NCI-H82 (cell line): ENCODE measurements at places on chromosomes 12 and 14.
A peak's percentile ranks its signal among the peaks of the same experiment; 100 is the strongest.

DNA sequence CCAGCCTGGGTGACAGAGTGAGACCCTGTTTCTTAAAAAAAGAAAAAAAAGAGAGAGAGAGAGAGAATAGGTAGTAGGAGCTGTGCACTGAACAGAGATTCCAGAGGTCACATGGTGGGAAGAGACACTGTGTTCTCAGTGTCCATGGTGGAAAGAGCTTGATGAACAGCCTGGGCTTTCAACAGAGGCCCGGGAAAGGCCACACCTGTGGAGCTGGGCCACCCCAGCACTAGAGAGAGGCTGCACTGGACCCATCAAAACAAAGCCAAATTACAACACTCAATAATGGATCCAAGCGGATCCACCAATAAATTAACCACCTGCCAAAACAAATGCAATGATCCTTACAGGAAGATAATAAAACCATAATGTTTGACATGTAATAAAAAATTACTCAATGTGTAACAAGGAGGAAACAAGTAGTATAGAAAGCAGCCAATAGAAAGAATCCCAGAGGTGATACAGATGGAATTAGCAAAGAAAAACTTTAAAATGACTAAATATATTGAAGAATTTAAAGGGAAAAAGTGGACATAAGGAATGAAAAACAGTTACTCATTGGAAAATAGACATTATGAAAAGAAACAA is 44.8 kb upstream of the BCL2L14 start:
- no peak for DNase-seq

- DNase-seq: no peak
These were observed 294.7 kb downstream of the TTC6 start for GRCh38 chr14:37890095-37890494.

- no peak for DNase-seq
These were observed 7.4 kb downstream of the MOK start for GRCh38 chr14:102297436-102298170.

- peak; percentile 1 for DNase-seq
These were observed 1.9 kb downstream of the IFNG-AS1 start for GRCh38 chr12:67991158-67991557.

DNA sequence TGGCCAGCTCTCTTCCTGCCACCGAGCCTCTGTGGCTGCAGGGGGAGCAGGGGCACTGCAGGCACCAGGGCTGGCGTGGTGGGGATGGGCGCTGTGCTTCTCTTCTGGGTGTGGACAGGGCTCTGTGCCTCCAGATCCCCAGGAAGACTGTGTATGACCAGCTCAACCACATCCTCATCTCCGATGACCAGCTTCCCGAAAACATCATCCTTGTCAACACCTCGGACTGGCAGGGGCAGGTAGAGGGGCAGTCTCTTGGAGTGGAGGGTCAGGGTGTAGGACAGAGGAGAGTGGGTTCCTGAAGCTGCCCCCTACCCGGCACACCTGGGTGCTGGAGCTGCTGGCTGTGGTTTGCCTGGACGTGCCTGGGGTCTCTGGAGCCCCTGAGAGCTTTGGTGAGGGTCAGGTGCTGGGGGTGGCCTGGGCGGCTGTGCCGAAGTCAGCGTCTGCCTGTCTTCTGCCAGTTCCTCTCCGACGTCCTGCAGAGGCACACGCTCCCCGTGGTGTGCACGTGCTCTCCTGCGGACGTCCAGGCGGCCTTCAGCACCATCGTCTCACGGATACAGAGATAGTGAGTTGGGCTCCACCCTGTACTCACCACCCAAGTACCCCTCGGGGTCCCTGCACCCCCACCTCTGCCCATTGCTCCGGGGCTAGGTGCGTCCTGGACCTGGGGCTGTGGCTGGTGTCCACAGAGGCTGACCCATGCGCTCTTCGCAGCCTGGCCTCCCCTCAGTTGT is 15.8 kb upstream of the TEX22 start:
- DNase-seq: no peak

DNA sequence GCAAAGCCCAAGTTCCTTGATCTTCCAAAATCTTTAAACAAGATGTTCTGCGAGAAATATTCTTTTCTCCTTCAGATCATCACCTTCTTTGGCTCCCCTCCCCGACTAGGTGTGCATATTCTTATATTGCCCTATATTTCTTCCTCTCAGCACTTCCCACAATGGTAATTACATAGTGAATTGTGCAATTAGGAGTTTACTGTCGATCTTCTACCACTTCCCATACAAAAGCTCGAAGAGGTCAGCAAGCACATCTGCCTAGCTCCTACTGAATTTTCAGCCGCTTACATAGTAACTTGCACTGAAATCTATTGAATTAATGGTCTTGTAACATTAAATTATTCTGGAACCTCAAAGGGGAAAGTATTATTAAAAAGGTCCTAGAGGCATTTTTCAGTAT is 16.7 kb downstream of the OSBPL8 start:
- DNase-seq: no peak

GRCh38 chr12:22377731-22378496 is 43.4 kb upstream of the ST8SIA1 start:
- no peak for DNase-seq

DNA sequence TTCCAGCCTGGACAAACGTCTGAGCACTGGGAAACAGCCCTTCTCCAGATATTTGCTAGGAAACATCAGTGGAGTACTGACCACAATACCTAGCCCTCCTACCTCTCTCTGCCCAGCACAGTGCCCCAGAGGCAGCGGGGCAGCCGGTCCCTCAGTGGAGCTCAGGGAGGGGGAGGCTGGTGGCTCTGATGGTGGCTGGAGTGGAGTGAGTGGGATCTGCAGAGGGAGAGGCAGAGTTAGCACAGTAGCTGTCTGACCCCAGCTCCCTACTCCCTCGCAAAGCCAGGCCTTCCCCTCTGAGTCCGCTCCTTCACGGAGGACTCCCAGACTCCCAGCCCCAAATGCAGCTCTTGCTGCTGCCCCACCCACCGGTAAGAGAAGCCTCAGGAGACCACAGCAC is 30.0 kb downstream of the NCKAP5L start:
- no peak for DNase-seq

- peak; percentile 52 for DNase-seq
These were observed 3.2 kb downstream of the PTGES3 start for GRCh38 chr12:56684745-56685359.

DNA sequence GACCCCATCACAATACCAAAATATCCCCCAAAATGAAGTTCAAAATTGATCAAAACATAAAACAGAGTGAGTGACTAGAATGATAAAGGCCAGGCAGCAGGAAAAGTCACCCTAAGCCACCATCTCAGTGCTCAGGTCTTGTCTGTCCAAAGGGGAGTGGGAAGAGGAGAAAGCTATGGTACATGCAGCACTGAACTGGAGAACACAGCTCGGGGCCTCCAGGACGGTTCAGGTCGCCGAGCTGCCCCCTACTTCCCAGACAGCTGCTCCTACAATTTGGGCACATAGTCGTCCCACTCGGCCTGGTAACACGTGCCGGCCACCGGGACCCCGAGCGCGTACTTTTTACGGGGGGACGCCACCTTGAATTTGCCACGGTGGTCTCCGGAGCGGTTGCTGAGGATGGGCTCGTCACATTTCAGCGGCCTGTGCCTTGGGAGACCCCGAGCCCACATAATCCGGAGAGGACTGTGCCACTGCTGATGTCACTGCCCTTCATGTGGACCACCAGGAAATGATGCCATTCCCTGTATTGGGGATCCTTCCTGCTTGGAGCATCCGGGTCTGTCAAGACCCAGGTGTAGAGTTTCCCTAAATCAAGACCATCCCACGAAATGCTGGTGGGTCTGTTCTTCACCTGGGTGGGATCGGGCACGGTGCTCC is 31.6 kb downstream of the AK7 start:
- no peak for DNase-seq
